ENCODE measurements at places on chromosomes 7 and 10. TPM values are rescaled to one million over a fixed set of nuclear protein-coding genes. Genes with fewer than 3 reads are reported as not detected.

GRCh38 chr10:72320676-72321247, 34.0 kb downstream of the DNAJB12 start:
- peak; percentile 88 for DNase-seq

GRCh38 chr10:98212196-98212595, 55.8 kb downstream of the LOXL4 start:
- DNase-seq, result no peak

LIPN gene
- total RNA-seq, result not detected

DNA sequence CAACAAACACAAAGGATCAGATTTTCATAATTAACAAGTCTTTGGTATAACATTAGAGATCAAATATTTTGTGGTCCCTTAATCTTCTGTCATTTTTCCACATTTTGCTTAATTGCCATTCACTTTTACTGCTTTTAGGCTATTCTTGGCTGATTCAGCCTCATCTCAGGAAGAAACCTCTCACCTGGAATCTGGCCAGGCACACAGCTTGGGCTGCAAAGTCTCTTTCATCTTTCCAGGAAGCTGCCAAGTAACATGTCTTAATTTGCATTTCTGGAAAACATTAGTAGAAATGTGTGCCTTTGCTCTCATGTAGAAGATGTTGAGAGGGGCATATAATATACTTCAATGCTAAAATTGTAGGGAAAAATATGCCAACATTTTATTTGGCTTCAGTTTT, 174.2 kb upstream of the STEAP4 start:
- peak; percentile 8 for DNase-seq

DNA sequence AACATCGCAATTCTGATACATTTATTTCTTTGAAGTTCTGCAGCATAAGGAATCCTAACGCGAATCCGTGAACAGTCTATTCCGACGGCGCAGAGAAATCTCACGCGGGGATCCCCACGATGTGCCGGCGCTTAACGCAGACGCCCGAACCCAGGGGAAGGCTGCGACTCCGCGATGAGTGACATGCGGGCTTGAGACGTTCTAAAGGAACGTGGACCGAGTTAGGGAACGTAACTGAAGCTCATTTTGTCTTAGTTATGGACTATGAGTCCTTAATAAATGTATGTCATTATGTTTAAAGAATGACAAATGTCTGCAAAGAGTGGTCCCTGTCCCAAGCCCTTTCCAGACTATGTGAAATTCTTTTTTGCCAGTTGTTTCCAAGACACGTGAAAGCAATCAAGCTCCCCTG, 995 bp upstream of the PARD3 start:
- DNase-seq, result no peak

All from ovary (tissue), 10 donors.